ENCODE measurements at places on chromosomes 2 and 18.

DNA sequence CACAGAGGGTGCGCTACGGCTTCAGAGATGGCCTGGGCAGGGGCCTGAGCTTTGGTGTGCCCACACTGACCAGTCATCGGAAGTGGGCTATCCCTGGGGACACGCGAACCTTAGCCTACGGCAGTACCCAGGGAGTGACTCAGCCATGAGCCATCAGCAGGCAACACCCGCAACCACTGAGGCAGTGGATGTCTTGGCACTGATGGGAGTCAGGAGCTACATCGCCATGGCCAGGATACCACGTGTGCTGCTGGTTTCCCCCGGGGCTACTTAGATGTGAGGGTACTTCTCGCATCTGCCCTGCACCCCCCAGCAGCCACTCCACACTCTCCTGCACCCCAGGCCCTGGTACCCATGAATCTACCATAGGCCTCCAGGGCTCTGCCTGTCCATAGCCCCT is 12.8 kb upstream of the HPCAL1 start:
- no peak for DNase-seq

GRCh38 chr2:153005071-153005730 is 286.8 kb downstream of the ARL6IP6 start:
- no peak for DNase-seq

DNA sequence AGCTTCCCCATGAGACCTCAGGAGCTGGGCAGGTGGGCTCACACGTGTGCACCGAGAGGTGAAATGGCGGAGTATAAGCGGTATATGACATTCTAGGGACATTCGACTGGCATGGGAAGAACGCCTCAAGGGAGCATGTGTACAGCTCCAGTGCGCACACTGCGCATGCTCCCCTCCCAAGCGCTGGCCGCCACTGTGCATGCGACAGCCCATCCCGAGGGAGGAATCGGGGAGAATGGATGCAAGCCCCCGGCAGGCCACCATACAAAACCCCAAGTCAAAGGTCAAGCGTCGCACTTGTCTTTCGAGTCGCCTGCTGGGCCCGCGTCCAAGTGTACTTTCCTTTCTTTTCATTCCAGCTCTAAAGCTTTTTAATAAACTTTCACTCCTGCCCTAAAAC is 103.4 kb upstream of the ODC1 start:
- DNase-seq = no peak

- DNase-seq = no peak
Measured at GRCh38 chr18:11887328-11888128, 20.6 kb downstream of the MPPE1 start.

DNA sequence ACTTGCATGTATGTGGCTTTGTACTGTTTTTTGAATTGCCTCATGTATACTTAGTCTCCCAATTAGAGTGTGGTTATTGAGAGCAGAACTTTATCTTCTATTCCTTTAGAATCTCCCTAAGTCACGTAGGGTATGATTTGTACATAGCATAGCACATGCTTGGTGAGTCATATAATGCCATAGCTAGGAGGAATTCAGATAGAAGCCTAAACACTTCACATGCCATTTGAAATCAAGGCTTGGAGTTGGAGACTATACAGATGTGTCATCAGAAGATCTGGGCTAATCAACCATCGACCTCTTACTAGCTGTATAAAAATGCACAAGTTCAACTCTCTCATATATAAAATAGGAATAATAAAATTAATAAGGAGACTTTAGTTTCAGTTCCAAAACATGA is 222.6 kb upstream of the ST6GAL2 start:
- DNase-seq = no peak

DNA sequence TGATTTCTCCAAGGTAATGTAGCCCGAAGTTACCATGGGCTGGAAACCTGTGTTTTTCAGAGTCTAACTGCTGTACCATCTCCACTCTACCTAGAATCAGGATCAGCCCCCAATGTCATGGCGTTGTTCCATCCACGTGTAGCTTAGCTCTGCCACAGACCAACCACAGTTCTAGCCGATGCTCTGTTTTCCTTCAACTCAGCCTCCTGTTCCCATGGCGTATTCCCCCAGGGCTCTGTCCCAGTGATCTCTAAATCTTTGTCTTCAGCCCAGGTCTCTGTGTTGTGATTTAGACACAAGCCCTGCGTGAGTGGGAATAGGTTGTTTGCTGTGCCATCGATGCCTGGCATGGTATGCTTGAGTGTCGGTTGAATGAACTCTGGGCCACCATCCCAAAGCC is 53.4 kb downstream of the LPIN1 start:
- no peak for DNase-seq

GRCh38 chr2:12778369-12778768 is 61.6 kb downstream of the TRIB2 start:
- no peak for DNase-seq

DNA sequence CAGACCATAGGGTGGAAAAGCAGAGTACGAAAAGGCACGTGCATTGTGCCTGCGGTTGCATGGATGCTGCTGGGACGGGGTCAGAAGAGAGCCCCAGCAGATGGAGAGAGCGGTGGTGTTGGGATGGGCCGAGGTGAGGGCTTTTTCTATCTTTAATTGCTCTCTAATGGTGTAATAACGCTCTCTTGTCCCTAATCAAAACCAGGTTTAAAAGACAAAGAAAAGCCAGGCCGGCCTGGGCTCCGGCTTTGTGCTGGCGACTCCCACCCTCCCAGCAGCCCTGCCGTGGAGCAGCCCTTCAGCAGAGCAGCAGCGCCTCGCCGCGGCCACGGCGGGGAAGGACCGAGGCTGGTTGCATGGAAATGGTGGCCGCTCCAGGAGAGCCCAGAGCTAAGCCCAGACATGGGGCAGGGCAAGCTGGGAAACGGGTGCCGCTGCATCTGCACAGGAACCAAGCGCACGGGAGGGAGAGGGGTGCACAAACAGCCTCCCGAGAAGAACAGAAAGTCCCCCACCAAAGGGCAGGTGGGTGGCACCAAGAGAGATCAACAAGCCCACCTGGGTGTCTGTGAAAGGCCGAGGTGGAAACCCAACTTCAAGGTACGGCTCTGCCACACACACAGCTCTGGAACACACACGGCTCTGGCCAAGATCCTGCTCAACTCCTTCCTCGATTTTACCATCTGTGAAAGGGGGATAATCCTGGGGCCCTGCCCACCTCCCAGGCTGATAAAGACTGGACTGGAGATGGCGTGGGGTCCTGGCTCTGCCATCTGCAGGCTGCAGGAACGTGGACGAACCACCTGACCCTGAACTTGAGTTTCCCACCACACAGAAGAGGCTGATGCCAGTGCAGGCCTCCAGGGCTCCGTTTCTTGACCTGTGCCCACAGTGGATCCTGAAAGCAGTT is 15.0 kb downstream of the HS1BP3 start:
- DNase-seq = peak; percentile 67

DNA sequence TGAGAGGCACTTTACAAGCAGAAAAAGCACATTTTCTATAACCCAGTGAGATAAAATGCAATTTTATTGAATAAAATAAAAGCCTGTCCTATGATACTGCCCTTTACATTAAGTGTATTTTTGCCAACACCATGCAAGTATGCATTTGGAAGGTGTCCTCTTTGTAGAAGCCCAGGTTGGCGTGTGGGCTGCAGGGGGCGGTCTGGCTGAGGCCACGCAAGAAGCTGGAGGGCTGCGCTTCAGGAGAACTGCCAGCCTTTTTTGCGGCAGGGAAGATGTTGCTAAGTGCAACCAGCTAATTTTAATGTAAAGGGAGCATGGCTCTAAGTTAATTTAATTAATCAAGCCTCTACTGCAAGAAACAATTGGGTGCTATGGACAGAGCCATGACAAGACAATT is 562.8 kb upstream of the SALL3 start:
- no peak for DNase-seq

- no peak for DNase-seq
Measured at GRCh38 chr2:56705713-56706112, 521.9 kb downstream of the CCDC85A start.

DNA sequence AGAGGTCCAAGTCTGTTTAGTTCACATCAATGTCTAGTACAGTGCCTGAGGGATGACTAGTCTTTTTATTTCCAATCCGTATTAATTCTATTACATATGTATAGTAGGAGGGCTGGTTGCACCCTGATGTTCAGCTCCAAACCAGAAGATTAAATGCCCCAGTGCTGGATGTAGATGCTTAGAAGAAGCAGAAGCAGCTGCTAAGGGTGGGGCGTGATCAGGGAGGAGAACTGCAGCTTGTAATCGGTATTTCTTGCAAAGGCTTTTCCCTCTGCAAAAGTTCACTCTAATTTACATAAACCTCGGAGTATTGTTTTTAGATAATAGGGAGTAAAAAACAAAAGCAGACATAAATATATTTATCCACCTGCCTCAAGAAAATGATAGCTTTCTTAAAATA is 145.3 kb upstream of the ITGA4 start:
- DNase-seq = no peak

- no peak for DNase-seq
Measured at GRCh38 chr2:2942906-2943305, 434.7 kb downstream of the EIPR1 start.

DNA sequence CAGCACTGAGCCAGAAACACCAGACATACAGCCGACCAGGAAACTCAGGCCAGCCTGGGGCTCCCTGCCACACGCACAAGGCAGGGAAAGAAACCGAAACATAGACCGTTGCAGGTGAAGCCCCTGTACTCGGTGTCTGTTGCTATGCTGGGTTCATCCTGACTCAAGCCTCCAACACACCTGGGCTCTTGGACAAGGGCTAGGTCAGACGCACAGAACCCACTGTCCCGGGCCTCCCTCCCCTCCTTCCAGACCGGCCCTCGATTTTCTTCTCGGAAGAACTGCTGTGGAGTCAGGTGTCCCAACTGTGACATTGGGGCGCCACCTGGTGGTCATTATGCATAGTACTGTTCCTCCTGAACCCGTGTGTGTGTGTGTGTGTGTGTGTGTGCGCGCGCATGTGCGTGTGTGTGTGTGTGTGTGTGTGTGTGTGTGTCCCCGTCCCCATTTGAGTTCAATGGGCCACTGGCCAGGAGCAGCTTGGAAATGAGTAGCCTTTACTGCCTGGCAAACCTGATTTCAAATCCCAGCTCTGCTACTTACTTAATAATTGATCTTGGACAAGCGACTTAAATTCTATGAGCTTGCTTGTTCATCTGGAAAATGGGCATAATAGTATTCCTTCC is 55.4 kb upstream of the GLI2 start:
- peak; percentile 77 for DNase-seq

- DNase-seq = peak; percentile 72
Measured at GRCh38 chr2:104872866-104873688, 19.2 kb downstream of the POU3F3 start.

DNA sequence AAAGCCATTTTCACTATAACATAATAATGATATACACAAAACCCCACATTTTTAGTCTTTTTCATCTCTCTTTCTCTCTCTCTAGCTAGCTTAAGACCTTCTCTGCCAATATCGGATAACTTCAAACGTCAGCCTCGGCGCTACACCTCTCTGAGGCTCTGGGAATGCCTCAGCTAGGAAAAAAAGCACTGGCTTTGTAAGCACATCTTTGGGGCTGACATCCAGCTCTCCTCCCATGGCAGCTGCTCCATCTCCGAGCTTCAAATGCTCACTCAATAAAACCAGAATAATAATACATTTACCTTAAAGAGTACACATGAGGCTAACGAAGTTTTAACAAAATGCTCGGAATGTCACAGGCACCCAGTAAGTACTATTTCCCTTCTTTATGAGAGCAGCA is 10.8 kb downstream of the RNU4ATAC start:
- DNase-seq = no peak
